ENCODE measurements at places on chromosomes 1 and 21. TPM values are rescaled to one million over a fixed set of nuclear protein-coding genes. Genes with fewer than 3 reads are reported as not detected.

The ZNF593OS gene
- polyA plus RNA-seq: 0.83 TPM

The KDM5B gene
- polyA plus RNA-seq: 44.5 TPM

The TNFAIP8L2 gene
- polyA plus RNA-seq: 2.3 TPM

GRCh38 chr1:2570332-2570731, 14.2 kb downstream of the TNFRSF14 start:
- no peak for DNase-seq

The UTP25 gene
- polyA plus RNA-seq: 5.6 TPM

The C1orf116 gene
- 0.15 TPM for polyA plus RNA-seq

DNA sequence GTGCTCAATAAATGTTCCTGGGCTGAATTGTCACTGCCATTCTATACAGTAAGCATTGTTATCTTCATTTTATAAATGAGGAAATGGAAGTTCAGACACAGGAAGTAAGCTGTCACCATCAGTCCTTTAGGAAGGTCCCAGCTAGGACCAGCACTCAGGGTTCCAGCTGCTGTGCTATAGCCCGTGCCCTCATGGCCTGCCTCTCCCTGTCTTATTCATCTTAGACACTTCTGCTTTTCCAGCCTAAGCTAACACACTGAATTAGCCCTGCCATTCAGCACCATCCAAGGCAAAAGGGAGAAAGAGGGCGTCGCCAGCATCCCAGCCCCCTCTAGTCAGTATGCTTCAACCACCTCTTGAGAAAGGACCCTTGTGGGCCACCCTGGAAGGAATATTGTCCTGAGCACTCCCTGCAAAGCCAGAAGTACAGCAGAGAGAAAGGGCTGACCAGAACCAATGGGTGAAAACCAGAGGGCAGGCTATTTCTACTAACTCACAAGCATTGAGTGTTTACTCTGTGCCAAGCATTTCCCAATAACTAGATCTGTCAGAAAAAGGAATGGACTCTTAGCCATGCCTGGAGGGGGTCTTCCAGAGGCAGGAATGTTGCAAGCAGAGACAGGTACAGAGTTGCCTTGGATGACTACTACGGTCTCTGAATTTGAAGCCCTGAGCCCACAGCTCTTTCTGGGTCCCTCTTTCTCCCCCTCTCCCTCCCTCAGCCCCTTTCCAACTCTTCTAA, 77.9 kb upstream of the NFIA start:
- DNase-seq: no peak

- DNase-seq: peak; percentile 56
Observed at GRCh38 chr21:38315122-38315521, 58.3 kb downstream of the KCNJ15 start.

The TTC39A gene
- polyA plus RNA-seq: 1.9 TPM

- DNase-seq: no peak
Observed at GRCh38 chr1:84260852-84261518, 40.5 kb upstream of the SAMD13 start.

The SYTL1 gene
- 1.4 TPM for polyA plus RNA-seq

The CRYBG2 gene
- polyA plus RNA-seq: not detected

- peak; percentile 42 for DNase-seq
Observed at GRCh38 chr1:171984850-171985485, 143.7 kb downstream of the DNM3 start.

DNA sequence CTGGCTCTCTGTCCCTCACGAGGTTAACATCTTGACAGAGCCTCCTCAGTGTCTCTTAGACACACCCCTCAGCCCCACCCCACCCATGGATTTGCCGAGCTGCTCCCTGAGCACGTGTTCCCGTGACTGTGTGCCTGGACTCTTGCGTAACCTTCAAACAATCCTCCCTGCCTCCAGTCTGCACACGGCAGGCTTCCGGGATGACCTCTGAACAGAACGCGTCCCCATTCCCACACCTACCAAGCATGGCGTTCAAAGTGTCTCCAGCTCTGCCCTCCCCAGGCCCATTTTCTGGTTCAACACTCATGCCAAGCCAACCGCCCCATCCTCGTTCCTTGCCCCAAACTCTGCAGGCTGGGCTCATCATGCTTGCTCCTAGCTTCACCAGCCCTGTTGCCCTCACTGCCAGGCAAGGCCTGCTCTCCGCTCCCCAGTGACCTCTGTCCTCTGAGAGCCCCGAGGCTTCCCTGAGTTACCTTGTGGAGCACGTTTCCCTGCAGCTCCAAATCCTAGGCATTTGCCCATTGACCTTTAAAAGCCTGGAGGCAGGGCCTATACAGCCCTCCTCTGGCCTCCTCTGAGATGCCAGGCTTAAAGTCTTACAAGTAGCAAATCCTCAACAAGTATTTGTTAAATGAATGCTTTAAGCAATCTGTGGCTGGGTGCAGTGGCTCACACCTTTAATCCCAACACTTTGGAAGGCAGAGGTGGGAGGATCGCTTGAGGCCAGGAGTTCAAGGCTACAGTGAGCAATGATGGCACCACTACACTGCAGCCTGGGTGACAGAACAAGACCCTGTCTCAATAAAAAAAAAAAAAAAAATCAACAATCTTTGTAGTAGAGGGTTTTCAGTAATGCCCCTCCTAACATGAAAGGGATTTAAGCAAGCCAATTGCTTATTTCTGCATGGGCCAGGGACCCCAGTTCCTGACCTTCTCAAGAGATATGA, 5.0 kb downstream of the AGT start:
- no peak for DNase-seq

GRCh38 chr1:186865253-186865652, 36.5 kb downstream of the PLA2G4A start:
- no peak for DNase-seq

GRCh38 chr1:43857163-43857562, 76.4 kb upstream of the ARTN start:
- no peak for DNase-seq

DNA sequence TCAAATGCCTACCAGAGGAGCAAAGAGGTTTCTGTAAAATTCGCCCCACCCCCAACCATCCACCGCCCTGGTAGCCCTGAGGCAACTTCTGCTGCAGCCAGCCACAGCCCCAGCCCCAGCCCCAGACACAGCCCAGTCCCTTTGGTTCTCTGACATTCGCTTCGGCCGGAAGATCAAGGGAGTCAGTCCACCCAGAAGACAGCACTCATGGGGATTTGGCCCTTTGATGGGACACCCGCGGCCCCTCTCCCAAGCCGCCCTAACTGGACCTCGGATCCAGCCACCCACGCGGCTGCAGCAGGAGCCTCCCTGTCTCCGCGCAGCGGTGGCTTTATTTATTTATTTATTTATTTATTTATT, 3881.0 kb downstream of the SRGAP2C start:
- no peak for DNase-seq

The CAMK2N1 gene
- 12.6 TPM for polyA plus RNA-seq

DNA sequence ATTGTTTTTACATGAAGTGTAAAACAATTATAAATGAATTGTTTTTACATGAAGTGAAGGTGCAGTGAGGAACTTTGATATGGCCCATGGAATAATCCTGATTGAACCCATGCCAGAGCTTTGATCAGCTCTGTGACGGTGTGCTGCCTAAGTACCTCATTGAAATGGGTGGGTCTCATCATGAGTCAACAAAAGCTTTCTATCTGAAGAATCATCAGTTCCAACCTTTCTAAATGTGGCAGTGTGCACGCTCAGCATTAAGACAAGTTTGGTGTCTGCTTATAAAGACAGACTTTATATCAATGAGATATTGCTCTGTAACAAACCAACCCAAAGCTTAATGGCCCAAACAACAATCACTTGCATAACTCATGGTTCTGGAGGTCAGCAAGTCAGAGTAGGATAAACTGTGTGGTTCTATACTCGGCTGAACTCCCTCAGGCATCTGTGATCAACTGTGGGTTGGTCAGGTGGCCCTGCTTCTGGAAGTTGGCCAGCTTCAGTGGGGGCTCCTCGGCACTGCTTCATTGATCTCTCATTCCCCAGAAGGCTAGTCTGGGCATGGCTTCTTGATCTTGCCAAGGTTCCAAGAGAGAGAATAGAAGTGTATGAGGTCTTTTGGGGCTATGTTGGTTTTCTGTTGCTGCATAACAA, 258.0 kb downstream of the LTN1 start:
- no peak for DNase-seq

The LRRC71 gene
- polyA plus RNA-seq: 1.1 TPM

The SLC30A7 gene
- polyA plus RNA-seq: 9.0 TPM

DNA sequence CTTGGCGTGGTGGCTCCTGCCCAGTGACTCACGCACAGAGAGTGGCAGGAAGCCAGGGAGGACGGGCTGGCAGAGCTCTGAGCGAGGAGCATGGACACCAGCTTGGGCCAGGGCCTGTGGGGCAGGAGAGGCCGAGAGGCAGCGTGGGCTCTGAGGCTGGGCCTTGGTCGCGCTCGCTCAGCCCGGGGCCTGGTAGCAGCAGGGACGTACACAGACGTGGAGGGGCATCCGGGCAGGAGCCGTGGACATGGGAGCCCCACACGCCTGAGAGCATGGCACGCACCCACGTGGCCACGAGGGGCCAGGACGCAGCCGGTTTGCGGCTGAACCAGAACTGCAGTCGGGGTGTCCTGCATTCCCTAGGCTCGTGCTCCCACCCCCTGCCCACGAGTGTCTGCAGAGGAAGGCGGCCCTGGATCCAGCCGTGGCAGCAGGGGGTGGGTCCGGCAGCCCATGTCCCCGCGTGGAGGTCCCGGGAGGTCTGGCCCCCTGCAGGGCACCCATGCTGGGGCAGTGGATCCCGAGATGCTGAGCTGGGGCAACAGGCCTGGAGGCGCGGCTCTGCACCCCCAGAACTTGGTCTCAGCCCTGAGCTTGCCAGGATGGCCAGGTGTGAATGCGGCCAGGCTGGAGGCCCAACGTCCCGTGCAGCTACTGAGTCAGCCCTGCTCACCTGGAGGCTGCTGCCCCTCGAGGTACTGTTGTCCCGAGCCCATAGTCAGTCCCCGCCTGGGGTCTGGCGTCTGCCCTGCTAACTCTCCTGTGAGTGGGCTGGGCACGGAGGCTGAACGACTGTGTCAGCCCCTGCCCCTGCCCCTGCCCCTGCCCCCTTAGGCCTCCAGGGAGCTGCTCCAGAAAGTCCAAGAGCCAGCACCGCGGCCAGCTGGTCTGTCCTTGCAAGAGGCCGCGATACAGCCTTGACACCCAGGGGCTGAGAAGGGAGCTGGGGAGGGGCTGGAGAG, 61.6 kb downstream of the SLX9 start:
- DNase-seq: peak; percentile 67

DNA sequence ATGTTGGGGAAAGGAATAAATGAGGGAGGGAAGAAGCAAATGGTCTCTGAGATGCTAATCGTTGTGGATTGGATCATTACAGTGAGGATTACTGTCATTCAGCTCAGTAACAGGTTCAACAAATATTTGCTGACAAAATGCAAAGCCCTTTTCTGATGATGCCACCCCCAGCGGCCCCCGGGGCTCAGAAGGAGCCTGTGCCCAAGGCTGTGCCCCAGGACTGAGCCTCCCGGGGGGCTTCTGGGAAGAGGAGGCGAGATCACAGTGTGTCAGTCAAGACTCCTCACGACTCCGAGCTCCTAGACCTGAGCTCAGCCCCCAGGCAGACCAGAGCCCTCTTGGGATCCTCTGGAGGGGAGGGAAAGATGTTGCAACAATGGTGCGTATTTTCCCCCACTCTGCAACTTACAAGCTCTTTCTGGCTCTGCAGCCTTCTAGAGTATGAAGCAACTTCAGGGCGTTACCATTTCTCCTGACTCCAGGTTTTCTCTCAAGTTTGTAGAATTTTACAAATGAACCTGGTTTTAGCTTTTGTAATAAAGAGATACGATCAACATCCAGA, 20.8 kb downstream of the EPHA8 start:
- no peak for DNase-seq

- no peak for DNase-seq
Observed at GRCh38 chr1:215583185-215583749, 16.2 kb downstream of the KCTD3 start.

The CFHR1 gene
- polyA plus RNA-seq: 0.23 TPM

The IGSF8 gene
- 20.9 TPM for polyA plus RNA-seq

The IGSF3 gene
- polyA plus RNA-seq: 28.9 TPM

GRCh38 chr21:42389449-42389835, 6.4 kb downstream of the TMPRSS3 start:
- DNase-seq: no peak
